ENCODE measurements at places on chromosomes 12 and 14.
A peak's percentile ranks its signal among the peaks of the same experiment; 100 is the strongest.

GRCh38 chr14:80850197-80850814 is 91.2 kb downstream of the CEP128 start:
- no peak for DNase-seq

- DNase-seq, result no peak
Observed at GRCh38 chr14:84750763-84751554, 779.0 kb upstream of the FLRT2 start.

GRCh38 chr14:32934073-32934880 is 4.4 kb upstream of the NPAS3 start:
- no peak for DNase-seq

DNA sequence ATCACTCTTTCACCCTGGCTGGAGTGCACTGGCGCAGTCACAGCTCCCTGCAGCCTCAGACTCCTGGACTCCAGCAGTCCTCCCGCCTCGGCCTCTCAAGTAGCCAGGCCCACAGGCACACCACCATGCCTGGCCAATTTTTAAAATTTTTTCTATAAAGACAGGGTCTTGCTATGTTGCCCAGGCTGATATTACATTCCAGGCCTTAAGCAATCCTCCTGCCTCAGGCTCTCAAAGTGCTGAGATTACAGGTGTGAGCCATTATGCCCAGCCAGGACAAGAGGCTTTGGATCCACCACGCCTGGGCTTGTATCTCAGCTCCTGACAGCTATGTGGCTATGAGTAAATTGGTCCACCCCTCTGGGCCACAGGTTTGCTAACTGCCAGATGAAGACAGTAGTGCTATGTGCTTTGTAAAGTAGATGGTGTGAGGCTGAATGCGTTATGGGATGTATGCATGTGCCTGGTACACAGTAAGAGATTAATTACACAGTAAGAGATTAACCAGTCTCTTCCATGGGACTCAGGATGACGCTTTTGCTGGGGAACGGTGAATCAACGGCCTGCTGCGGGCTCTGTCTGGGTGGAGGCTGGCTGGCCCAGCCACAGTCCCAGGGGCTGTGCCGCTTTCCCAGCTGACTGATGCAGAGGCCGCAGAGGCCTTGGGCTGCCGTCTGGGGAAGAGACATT is 53.3 kb upstream of the NCOR2 start:
- no peak for DNase-seq

DNA sequence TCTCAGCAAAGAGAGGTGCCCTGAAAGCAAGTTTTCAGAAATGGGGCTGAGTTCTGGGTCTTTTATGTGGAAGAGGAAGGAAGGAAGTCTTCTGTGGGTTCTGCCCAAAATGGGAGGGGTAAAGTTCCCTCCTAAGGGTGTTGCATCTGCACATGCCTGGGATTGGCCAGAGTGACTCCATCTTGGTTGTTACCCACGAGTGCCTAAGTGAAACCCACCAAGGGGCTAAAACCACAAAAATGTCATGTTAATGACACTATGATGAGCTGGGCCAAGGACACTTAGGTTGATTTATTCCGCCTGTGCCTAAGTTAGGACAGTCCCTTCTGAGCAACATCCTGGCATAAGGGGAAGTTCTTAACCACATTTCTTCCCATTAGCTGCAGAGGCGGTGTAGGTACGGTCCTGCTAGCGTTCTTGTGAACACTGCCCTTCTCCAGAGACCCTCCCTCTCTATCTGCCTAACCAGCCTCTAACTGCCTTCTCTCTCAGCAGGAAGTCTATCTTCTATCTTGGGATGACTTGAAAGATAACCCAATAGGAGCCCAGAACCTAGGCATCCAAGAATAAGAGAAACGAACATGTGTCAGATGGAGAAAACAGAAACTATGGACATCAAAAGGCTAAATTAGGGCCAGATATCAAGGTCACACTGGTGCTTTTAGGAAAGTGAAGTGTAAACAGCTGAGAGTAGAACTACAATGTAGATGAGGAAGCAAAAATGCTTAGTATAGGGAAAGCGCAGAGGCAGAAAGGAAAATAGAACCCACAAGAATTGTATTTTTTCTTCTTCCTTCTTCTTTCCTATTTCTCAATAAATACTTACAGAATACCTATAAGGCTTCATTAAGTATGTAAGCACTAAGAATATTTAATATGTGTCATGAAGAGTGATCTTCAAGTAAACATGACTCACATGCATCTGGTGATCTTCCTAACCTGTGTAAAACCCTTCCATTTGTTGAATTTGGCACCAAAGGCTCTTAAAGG is 104.2 kb upstream of the AMN1 start:
- DNase-seq, result peak; percentile 81

- DNase-seq, result no peak
Observed at GRCh38 chr12:119802472-119802871, 74.6 kb downstream of the CIT start.

All from stimulated activated naive B cell treated with anti-CD40 and anti-IgM and Interleukin-4, amounts not matched to agents 10 μg/mL and 1 μg/mL and 100 μg/mL, for 72 hours (primary cell).